ENCODE measurements at places on chromosomes 12 and 14.

DNA sequence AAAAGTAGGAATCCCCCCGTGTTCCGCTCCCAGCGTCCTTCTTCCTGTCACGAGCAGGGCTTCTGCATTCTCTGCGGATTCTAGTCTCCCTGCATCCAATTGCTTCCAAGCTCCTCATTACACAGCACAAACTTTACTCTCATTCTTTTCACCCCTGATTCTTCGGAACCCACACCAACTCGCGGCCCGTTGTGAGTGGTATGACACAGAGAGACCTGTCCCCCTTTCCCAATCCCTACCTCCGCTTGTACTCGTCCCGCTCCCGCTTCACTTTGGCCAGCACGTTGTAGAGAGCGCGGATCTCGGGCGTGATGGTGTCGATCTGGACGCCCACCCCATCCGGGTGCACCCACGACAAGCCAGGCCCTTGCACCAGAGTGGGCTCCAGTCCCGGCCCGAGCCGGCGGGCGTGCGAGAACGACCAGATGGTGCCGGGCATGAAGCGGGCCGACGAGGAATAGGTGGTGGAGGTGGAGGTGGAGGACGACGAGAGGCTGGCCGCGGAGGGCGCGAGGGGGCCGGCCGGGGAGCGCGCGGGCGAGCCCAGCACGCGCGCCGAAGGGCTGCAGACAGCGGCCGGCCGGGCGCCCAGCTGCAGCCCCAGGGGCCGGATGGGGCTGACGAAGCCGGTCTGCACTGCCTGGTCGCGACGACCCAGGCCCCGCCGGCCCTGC is 687 bp downstream of the IFFO1 start:
- DNase-seq: no peak

DNA sequence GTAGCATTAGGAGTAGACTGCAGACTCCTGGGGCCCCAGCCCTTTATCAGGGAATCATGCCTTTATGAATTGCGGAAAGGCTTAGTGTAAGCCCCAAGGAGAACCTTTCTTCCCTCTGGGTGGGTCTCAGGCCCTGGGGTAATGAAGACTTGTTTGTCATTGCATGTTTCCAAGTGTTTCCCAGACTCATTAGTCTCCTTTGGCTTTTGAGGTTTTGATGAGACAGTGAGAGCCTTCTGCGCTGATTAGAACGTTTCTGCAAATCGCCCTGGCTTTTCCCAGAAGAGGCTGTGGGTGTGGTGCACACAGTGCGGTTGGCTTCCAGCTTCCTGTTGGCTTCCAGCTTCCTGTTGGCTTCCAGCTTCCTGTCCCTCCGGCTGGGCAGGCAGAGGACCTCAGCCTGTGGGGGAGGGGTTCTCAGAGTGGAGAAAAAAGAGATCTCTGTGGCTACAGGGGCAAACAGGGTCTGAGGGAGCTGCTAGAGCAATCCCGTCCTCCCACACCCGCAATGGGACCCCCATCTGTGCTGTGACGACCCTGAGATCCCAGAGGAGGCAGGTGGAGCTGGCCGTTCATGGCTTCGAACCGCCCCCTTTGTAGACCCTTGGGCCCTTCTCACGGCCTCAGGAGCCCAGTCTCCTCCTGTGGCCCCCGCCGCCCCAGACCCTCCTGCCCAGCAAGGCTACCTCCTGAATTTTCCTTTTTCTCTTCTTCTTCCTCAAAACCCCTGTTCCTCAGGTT is 42.1 kb downstream of the GPR68 start:
- DNase-seq: no peak

DNA sequence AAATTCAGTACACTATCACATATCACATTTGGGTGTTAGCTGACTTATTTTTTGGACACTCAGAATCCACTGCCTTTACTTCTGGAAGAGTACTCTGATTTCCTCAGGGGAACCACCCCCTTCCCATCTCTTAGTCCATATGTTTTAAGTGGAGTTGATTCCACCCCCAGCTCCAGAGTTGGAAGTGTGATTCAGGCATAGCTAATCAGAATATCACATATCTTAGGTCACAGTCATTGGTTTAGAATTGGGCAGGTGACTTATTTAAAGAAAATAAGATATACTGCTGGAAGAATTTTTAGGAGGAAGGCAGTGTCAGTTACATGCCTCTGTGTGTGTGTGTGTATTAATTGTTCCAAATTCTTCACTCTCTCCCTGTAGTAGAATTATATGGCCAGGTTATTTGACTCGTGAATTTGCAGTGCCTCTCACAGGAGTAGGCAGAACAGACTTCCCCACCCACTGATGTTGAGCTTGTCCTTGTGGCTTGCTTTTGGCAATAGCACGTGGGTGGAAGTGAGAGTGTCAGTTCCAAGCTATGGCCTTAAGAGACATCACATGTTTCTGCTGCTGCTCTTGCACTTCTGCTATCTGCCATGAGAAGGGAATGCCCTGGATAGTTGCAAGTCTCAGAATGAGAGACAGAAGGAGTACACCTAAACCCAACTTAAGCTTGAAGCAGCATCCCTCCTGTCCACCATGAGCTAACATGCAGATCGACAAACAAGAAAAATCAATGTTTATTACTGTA is 6.4 kb upstream of the GAS2L3 start:
- DNase-seq: no peak

DNA sequence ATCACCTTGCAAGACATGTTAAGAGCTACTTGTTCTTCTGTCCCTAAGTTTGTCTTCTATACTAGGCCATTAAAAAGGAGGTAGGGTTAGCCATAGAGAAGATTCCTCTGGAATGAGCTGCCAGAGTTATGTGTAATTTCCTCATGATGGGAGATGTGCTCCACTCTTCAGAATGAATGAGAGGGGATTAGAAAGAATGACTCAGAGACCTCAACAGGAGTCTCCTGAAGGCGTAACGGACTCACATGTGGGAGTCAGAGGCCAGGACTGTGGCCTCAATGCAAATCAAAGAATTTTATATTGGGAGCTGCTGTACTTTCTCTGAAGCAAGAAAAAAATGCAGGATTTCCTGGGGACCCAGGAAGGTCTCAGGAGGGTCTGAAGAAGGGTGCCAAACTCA is 87.8 kb upstream of the ATXN7L3B start:
- no peak for DNase-seq

- DNase-seq: no peak
Measured at GRCh38 chr12:89153341-89153740, 199.0 kb downstream of the DUSP6 start.

DNA sequence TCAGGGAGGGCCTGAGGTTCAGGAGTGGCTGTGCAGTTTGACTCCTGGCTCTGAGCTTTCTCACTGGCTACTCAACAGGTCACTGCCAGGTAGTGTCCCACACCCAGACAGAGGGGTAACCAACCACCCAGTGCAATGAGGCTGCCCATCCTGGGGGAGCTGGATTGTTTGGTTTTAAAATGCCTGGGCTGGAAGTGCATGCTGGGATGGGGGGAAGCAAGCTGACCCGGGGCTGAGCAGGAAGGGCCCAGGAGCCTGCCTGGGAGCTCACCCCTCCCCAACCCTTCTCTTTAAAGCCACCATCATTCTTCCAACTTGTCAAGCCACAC is 12.6 kb upstream of the ABHD12B start:
- no peak for DNase-seq

DNA sequence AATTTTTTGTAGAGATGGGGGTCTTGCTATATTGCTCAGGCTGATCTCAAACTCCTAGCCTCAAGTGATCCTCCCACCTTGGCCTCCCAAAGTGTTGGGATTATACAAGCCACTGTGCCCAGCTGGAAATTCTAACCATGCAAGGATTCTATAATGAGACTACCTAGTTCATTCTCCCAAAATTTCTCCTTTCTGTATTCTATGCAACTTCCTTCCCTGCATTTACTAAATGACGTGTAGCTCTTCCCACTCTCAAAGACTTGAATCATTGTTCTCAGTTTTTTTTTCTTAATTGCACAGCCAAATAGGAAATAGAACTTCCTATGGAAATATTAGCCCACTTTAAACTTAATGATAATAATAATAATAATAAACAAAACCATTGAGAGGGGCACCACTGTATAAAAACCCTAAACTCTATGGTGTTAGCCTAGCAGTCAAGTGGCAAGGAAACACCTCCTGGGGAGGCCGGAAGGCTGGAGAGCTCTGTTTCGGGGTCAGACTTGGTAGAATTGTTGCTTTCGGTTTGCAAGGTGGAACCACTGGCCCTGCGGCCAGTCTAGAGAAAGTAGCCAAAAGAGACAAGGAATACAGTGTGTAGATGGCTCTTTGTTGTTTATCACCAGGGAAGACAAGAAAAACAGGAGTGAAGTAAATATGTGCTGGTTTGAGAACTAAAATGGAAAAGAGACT is 40.0 kb upstream of the TESC start:
- DNase-seq: no peak

GRCh38 chr14:68473794-68474193 is 319.1 kb downstream of the ZFP36L1 start:
- DNase-seq: no peak

DNA sequence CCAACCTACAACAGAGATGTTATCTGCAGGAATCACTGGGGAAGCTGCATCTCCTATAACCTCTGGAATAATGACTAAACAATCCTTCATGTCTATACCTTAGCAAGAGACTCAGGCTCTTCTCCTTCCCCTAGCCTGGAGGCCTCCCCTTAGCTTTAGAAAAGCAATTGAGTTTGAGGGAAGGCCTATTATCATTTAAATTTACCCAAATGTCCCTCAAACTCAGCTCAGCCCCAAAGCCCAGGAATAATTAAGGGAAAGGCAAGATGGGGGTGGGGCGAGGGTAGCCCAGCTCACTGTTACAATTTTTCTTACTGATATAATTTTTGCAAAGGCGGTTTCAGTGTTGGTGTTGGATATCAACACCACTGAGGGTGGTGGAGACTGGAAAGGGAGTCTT is 151.4 kb upstream of the EEA1 start:
- no peak for DNase-seq

GRCh38 chr14:74257941-74258763 is 18.9 kb downstream of the VSX2 start:
- no peak for DNase-seq

DNA sequence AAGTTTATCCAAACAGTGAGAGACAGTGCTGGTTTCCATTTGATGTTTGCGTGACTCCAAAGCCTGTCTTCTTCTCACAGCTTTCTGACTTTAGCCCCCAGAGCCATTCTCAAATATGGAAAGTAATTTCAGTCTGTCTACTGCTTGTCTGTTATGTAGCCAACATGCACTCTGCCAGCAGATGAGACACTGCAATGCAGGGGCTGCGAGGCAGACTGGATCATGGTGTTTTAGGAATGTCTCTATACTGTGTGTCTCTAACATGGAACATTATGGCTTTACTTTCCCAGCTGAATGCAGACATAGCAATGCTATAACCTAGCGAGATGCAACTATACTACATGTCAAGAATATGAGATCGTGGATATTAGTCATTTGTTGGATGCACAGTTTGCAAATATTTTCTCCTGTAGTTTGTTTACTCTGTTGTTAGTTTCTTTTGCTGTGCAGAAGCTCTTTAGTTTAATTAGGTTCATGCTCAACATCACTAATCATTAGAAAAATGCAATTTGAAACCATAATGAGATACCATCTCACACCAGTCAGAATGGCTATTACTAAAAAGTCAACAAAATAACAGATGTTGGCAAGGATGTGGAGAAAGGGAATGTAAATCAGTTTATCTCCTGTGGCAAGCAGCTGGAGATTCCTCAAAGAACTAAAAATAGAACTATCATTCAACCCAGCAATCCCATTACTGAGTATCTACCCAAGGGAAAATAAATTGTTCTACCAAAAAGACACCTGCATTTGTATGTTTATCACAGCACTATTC is 235.8 kb upstream of the TMTC1 start:
- no peak for DNase-seq

GRCh38 chr12:106841510-106842302 is 67.2 kb downstream of the RIC8B start:
- DNase-seq: peak; percentile 40

DNA sequence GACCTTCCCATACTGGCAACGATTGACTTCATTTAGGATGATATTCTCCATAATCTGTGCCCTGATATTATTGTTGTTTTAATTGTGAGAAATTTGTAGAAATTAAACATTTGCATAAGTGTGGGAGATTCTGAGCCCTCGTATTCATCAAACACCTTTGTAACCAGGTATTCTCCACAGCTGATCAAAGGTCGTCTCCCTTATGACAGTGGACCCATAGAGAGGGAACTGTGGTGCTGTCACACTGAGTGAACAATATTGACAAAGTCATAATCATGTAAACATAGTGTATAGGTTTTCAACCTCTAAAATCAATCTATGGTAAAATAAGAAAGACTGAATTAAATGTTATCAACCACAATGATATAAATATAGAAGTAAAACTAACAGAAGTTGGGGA is 14.9 kb upstream of the PLEKHG3 start:
- DNase-seq: no peak

DNA sequence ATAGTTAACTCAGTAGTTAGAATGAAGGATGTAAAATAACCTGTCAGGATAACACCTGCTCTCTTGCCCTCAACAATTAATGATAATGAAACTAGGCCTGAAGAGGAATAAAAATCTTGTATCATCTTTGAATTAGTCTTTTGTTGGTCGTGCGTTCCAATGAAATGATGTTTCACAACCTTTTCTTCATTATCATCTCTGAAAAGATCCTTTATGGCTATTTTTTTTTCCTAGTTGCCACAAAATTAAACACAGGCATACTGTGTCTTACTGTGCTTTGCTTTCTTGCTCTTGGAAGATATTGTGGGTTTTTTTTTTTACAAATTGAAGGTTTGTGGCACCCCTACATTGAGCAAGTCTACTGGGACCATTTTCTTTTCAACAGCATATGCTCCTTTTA is 128.6 kb downstream of the BICD1 start:
- DNase-seq: no peak

GRCh38 chr12:3175238-3175637 is 98.1 kb downstream of the TSPAN9 start:
- DNase-seq: no peak

DNA sequence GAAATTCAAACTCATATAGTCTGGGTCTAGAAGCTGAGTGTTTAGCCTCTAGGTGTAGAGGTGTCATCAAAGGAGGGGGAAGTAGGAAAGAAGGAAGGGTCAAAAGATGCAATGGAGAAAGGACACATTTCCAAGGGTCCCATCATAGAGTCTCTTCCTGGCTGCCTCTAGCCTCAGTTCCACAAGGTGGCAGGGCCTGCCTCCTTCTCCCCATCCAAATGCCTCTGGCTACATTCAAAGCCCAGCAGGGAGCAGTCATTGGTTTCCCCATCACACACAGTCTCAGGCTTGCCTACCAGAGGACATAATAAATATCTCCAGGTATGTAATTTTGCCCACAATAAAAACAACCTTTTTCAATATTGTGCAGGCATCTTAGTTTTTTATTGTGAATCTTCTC is 2.1 kb upstream of the CCT2 start:
- no peak for DNase-seq

- no peak for DNase-seq
Measured at GRCh38 chr12:129073157-129073915, 220.1 kb downstream of the GLT1D1 start.

- DNase-seq: no peak
Measured at GRCh38 chr14:37202812-37203211, 5.1 kb downstream of the MIPOL1 start.

DNA sequence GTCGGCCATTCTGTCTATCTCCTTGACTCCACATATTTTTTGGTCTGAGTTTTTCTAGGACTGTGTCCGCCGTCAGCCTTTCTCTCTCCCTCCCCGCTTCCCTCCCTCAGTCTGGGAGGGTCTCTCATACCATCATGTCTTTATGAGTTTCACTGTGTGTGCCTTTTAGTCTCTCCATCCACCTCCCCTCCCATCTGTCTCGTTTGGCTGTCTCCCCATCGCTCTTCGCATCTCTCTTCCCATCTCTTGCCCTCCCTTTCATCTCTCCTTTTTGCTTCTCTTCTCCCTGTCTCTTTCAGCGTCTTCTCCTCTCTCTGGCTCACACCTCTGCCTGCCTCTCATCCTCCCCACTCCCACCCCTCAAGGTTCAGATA is 6.9 kb upstream of the CISTR start:
- DNase-seq: no peak

- no peak for DNase-seq
Measured at GRCh38 chr12:50188241-50188781, 21.1 kb upstream of the CERS5 start.

Measured in neural crest cell (in vitro differentiated cells).